ENCODE measurements at places on chromosomes 11 and 22.

- no peak for DNase-seq
Observed at GRCh38 chr22:38016182-38017151, 32.1 kb upstream of the SOX10 start.

GRCh38 chr11:61120099-61120705, 17.9 kb downstream of the CD5 start:
- DNase-seq, result no peak

DNA sequence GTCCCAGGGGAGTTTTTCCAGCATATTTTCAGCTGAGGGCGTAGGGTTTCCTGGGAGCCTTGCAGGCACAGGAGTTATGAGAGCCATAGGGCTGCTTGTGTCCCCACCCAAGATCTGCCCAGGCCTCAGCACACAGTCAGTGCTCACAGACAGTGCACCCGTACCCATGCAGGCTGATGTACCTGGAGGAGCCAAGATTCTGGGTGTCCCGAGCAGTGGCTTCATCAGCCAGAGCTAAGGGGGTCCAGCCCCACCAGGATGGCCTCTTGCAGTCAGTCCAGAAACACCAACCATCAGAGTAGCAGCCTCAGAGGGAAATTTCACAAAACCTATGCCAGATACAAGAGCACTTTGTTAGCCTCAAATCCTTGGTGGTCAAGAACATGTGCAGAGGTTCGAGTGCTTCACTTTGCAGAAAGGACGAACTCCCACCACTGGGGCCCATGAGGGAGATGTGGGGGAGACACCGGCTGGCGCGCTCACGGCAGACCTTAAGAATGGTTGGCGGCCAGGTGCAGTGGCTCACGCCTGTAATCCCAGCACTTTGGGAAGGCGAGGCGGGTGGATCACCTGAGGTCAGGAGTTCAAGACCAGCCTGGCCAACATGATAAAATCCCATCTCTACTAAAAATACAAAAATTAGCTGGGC, 43.8 kb upstream of the RTL6 start:
- no peak for DNase-seq

- no peak for DNase-seq
Observed at GRCh38 chr22:50676180-50676636, 3.6 kb downstream of the SHANK3 start.

- peak; percentile 31 for DNase-seq
Observed at GRCh38 chr22:46576556-46577367, 39.3 kb upstream of the CELSR1 start.

GRCh38 chr11:114321621-114322257, 25.5 kb downstream of the NNMT start:
- no peak for DNase-seq

DNA sequence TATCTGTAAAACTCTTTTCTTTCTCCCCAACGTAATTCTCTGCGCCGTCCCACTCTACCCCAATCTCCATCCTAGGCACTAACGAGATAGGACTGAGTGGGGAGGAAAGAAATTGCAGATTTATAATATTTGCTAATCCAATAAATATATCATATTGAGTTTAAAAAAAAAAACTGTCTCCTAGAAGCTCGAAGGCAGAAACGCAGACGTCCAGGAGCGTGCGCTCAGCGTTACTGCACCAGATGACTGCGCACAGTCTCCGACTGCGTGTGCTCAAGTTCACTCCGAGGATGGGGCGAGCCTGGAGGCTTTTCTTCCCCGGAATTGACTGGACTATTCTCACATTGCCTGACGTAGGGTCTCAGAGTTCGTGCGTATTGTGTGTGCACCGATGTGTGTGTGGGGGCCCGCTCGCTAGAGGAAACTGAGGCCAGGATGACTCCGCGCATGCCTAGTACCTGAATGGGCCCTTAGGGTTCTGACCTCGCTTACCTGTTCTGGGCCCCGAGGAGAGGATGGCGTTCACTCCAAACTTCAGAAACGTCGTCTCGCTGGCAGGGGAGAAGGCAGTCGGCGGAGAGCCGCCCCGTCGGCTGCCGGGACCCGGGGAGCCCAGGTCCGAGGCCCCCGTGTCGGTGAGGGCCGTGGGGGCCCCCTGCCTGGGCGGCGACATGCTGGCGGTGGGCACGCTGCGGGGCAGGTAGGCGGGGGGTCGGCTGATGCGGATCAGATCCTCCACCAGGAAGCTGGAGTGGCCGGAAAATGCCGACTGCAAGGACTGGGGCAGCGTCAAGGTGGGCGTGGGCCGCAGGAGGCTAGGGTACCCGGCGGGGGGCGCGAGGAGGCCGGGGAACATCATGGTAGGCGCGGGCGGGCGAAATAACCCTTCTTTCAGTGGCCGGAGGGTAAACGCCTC, 551 bp downstream of the DBX1 start:
- no peak for DNase-seq

DNA sequence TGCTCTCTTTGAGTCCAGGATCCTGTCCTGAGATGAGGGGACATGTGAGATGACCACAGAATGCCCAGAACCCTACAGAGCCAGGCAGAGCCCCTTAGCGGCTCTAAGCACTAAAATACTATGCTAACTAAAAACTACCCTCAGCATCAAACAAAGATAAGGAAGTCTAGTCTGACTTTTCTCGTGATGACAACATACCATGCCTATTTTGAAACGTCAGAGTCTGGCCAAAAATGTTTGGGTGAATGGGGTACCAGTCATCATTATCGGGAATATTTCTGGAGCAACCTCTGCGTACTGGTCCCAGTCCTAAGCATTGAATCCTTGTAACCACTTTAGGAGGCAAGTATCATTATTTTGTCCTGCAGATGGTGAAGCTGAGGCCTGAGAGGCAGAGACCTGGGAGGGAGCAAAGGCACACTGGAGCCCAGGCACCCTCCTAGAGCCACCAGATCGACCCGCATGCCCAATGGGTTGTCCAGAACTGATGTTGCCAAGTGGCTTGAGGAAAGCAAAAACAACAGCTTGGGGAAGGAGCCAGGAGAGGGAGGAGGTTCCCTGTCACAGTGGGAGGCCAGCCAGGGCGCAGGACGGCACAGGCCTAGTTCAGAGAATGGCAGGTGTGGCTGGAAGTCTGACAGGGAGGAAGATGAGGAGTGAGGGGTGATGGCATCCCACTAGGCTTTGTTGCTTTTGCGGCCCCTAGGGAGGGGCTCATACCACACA, 7.2 kb upstream of the OSM start:
- DNase-seq, result no peak
